ENCODE measurements at places on chromosomes 5 and 9.

DNA sequence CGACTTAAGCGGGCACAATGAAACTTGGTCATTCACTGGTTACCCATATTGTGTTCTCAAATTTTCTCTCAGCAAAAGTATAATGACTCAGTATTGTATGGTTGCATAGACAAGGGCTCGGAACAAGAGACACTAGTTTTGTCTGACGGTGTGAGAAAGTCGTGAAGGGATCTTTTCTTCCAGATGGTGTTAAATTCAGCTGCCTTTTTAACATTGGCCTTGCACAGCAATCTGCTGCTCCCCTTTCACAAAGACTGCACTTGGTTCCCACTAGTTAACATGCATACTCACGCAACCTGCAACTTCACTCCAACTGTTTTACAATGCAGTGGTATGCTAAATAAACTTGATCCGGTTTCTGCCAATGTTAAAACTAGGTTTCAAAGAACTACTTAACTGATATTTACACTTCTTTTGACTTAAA lies 219.2 kb downstream of the MEF2C start:
- ATAC-seq = no peak

- no peak for ATAC-seq
Observed at GRCh38 chr5:33631139-33631538, 190.4 kb downstream of the TARS1 start.

- ATAC-seq = no peak
Observed at GRCh38 chr9:129381481-129381957, 203.5 kb upstream of the IER5L start.

DNA sequence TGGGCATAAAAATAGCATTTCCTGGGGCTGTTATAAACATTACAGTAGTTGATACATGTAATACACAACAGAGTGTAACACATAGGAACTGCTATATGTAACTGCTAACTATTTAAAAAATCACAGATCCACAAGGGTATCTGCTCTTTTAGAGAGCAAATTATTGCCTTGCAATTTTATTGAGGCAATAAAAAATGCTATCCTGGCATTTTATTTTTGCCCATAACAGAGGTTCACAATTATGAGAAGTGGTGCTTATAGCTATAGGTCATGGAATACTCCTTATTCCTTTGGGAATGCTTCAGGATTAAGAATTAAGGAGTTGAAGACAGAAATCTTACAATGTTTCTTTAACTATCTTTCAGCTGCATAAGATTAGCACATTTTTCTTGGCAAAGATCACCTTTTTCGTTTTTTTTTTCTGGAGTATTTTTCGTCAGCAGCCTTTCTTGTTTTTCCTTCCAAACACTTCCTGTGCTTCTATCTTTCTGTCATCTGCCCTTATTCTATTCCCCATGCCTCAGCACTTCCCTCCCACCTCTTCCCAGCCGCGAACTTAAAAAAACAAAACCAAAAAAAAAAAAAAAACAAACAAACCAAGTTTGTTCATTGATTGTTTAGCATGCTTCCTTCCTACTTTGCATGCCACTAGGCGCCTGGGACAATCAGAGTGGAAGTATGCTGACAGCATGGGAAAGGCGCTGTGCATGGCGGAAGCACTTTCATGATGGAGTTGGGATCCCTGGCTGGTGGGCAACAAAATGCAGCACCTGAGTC lies 264.2 kb downstream of the MAST4 start:
- no peak for ATAC-seq

- ATAC-seq = no peak
Observed at GRCh38 chr9:98861781-98862504, 54.5 kb downstream of the GALNT12 start.

DNA sequence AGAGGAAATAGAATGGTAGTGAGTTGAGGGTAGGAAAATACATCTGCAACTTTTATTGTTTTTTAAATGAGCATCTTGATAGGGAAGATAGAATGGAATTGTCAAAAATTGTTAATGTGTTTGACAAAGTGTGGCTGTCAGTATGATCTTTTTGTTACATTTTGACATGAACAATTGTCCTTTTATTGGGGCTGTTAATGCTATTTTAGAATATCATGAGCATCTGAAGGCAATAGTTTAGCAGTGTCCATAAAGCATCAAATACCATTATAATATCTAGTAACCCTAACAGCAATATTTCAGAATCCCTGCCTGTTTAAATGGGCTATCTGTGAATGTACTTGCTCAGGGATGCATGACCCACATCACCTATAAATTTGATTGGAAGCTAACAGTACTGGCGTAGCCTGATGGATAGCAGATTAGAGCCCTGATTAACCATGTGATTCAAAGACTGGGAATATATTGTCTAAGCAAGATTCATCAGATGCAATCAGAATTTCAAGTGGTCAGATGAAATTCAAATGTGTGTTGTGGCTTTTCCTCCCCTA lies 37.8 kb downstream of the TLE4 start:
- ATAC-seq = peak; percentile 71

DNA sequence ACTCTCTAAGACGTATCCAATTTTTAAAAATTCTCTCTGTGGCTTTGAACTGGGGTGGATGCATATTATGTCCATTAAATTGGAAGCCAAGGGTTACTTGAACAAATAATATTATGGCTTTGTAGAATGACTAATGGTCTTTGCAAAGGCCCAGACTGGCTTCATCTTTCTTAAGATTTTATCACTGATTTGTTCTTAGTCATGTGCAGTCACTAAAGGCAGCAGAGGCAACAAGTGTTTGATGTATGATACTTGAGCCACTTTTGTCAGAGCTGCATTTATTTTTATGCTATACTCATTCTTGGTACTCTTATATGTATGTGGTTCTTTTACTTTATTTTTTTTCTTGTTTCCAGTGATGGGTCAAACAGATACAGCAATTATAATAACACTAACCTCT lies 152.2 kb downstream of the NR2F1-AS1 start:
- ATAC-seq = peak; percentile 79

GRCh38 chr5:140553657-140554056 lies 3.6 kb downstream of the SRA1 start:
- ATAC-seq = no peak

DNA sequence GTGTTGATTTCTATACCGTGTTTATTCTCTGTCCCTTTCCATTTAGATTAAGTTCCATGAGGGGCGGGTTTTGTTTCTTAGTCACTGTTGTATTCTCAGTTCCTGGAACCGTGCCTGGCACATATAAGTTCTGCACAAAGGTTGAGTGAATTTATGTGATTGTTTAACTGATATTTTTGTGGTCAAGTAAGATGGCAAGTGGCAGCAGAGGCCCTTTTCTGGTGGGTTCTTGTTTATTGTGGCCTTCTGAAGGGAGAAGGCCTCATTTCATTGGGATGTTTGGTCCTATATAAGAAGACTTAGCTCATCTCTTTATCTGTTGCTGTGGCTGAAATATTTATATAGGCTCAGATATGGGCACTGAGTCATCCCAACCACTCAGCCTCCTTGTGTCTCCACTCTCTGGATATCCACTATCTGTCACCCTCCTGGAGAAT lies 262.5 kb downstream of the PSAT1 start:
- peak; percentile 86 for ATAC-seq

DNA sequence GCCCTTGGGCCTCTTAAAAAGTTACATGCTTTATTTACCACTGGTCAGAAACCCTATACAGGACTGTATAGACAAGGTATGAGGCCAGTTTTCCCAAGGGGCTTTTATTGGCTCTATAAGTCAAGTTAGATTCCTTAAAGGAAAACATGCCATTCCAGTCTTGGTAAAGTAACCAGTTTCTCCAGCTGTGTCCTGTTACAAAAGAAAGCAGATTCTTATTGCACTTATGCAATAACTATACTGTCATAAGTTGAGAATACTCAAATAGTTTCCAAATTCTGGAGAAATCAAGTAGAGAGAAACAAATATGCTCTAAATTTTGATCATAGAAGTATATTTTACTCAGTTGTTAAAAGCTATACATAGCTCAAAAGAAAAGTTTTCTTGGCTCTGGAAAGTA lies 47.2 kb downstream of the PTGS1 start:
- no peak for ATAC-seq

DNA sequence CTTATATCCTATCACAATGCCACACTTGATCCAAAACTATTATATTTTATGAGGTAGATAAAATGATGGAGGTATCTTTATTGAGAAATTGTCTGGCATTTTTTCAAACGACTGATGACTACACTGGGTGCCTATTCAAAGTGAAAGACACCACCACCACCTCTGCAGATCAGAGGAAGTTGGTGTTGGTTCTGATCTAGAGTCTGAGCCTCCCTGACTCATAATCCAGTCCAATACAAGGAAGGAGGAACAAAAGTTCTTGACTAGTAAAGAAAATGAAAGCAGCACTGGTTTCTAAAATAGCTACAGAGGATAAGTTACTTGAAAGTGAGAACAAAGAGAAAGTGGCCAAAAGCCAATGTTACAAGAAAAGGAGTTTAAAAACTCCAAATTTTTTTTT lies 139.9 kb downstream of the RFX3 start:
- no peak for ATAC-seq

DNA sequence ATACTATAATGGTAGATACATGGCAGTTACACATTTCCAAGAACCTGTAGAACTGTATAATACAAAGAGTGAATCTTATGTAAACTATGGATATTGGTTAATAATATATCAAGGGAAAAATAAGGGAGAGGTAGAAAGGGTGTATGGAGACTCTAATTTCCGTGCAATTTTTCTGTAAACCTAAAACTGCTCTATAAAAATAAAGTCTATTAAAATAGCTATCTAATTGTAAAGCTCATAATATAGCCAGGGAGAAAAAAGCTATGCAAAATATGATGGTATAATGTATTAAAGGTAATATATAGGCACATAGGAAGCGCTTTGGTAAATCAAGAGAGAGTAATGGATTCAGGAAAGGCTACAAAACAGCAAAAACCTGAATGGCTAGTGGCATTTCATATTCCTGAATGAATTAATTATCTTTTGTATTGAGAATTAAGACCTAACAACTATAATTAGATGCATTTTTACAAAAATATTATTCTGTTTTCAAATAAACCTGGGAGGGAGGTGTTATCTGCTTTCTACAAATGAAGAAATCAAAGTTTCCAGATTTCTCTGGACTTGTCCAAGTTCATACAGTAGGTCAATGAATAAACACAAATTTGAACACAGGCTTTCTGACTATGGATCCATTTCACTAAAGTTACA lies 22.8 kb downstream of the ANXA1 start:
- ATAC-seq = peak; percentile 8

DNA sequence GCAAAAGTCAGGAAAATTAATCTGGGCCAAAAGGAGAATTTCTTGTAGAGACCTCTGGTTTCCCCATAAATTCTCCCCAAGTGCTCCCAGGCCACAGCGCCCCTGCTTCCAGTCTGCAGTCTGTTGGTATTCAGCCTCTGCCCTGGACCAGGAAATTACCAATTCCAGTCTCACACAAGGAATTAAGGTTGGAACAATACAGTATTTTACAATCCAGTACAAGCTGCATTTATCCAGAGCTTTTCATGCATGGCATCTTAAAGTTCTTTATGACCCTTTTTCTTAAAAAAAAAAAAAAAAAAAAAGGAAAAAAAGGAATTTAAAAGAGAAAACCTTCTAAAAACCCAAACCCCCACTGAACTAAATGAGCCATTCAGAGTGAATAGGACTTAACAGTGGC lies 139.6 kb upstream of the RANBP3L start:
- no peak for ATAC-seq

DNA sequence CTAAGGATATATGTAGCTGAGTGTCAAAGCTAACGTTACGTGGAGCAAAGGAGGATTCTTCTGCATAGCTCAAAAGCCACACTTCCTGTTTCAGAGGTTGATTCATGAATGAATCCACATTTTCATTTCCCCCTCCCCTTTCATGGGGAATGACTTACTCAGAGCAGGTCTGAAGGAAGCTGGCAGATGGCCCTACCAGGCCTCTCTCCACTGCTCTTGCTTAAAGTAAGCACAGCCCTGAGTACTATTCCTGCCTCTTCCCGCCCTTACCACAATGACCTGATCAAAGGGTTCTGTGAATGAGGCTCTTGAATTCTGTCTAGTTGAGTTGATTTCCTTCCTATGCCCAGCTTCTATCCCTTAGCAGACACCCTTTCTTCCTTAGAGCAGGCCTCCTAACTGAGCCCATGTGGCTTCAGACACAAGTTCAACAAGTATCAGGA lies 6.3 kb downstream of the IGIP start:
- ATAC-seq = peak; percentile 98

- no peak for ATAC-seq
Observed at GRCh38 chr5:54040018-54040417, 270.4 kb downstream of the ARL15 start.

DNA sequence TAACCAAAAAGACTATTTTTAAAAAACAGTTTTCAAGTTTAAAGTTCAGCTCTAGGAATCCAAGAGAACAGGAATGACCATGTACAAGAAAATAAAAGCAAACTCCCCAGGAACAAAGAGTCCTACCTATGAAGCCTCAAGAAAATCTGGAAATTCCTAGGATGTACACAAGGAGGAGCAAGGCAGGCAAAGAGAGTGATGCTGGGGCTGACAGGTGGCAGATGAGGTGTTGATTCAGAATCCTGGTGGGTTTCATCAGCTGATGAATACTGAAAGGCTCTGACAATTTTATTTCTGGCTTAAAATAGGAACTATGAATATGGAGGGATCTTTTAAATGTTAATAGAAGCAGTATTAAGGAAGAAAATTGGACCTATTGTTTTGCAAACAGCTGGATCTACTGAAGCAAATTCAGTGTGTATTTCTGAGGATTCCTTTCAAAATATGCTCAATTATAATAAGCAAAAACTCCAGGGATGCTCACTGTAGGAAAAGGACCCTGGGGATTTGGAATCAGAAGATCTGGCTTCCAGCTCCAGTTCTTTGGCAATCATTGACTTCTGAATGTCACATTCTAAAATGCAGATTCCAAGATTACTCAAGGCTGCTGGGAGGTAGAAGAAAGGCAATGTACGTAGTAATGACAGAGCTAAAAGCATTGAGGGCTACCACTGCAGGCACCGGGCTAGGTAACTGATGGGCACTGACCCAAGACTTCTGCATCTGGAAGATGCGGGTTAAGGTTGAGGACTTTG lies 28.0 kb upstream of the SH3RF2 start:
- peak; percentile 39 for ATAC-seq

DNA sequence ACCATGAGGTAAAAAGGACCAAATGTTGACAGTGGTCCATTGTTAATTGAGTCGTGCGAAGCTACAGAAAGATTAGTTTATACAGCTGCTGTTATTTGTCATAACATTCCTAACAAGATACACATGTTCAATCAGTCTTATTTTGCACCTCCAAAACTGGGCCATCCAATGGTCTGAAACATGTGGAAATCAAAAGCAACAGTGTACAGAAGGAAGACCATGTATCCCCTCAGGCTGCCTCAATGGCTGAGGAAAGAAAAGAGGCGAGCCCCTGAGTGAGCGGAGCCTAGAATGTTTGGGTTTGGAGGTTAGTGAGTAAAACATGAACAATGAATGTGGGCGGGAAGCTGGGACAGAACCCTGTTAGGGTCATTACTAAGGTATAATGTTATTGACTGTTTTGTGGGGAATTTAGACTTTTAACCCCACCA lies 35.6 kb downstream of the NFIB start:
- no peak for ATAC-seq

- no peak for ATAC-seq
Observed at GRCh38 chr5:177357146-177357458, 622 bp upstream of the RGS14 start.

- ATAC-seq = no peak
Observed at GRCh38 chr5:171486613-171487012, 67.2 kb downstream of the FGF18 start.

- no peak for ATAC-seq
Observed at GRCh38 chr5:175803736-175804454, 67.5 kb upstream of the CPLX2 start.

GRCh38 chr5:60545551-60545950 lies 154.4 kb downstream of the DEPDC1B start:
- no peak for ATAC-seq
